ENCODE measurements at places on chromosomes 4 and X.

DNA sequence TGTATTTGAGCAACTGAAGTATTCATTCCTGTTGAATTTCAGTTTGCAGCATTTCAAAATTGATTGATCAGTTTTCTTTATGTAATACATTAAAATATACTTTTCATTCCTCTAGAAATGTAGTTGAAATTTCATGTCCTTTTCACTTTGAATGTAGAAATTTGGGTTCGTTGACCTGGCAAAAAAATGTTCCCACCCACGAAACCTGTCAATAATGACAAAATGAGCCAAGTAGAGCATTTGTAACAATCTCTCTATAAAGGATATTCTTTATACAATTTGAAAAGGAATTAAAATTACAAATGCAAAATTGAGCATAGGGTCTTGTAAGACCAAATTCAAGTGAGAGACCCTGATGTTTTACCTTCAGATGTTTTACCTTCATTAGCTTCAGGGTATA lies 283.9 kb downstream of the ANKRD50 start:
- no peak for DNase-seq

DNA sequence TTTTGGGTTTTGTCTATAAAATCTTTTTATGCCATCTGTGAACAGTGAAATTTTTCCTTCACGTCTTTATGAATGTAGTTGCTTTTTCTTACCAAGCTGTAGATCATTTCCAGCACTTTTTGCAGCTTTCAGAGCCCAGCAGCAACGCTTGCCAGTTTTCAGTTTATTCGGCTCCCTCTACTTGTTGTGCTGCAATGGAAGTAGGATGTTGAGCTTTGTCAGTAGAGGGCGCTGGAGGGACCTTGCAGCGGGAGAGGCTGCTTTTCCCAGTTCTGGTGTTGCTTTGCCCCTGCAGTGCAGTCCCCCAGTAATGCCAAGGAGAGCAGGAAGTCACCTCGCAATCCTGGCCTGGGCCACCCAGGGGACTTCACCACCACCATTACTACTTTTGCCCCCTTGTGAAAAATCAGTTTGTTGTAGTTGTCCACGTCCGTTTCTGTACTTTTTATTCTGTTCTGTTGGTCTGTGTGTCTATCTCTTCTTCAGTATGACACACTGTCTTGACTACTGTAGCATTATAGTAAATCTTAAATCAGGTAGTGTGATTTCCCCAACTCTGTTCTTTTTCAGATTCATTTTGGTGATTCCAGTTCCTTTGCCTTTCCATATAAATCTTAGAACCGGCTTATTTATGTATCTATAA lies 21.8 kb downstream of the CMC4 start:
- DNase-seq: peak; percentile 72

GRCh38 chrX:3599802-3600430 lies 113.5 kb downstream of the PRKX start:
- no peak for DNase-seq

DNA sequence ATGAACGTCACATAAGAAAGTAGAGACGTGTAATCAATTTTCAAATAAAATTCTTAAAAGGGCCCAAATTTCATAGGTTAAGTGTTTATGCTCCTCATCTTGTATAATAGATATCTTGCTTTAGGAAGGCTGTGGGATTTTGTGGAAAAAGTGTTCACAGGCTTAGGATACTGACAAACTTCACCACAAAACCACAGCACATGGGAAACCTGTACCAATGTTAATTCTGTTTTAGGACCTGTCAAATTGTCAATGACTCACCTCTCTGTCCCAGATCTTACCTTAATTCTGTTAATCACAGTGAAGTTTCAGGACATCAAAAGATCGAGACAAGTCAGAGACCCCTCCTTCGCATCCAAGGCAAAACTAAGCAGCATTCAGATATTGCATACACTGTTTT lies 24.2 kb downstream of the FGFBP1 start:
- DNase-seq: no peak

- DNase-seq: no peak
Measured at GRCh38 chrX:81662381-81662780, 460.5 kb downstream of the SH3BGRL start.

GRCh38 chrX:131081772-131082740 lies 23.9 kb downstream of the ARHGAP36 start:
- no peak for DNase-seq

GRCh38 chrX:21730026-21730425 lies 27.9 kb downstream of the SMPX start:
- no peak for DNase-seq

DNA sequence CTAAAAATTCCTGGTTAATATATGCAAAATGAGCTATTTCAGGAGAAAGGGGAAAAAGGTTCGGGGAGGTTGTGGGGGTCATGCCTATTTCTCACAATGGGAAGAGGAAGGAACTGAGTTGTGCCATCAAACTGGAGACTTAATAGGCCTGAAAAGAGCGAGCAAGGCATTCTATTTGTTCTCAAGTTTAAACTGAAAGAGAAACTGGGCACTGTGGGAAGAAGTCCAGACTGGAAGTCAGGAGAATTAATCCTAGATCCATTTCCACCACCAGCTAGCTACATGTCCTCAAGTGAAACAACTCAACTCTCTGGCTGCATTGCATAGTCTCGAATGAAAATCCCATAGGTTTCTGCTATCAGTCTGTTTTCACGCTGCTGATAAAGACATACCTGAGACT lies 50.6 kb downstream of the PPARGC1A start:
- DNase-seq: no peak

GRCh38 chr4:730511-730910 lies 24.9 kb downstream of the PCGF3 start:
- DNase-seq: no peak

- DNase-seq: no peak
Measured at GRCh38 chr4:166324321-166324720, 451.3 kb downstream of the TLL1 start.

GRCh38 chrX:40331762-40332161 lies 234.0 kb upstream of the BCOR start:
- no peak for DNase-seq

DNA sequence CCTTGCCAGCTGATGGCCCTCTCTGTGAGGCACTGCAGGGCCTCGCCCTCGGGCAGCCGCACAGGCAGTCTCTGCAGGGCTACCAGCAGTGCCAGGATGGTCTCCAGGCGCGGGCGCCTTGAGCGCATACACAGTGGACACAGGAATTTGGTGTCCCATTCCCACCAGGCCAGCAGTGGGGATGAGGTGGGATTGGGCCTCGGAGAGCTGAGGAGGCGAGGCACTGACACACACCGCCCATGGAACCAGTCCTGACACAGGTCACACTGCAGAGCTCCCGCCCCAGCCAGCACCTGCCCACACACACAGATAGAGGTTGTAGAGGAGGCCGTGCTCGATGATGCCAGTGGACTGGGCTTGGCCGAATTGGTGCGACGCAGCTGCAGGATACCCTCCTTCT lies 30.7 kb downstream of the KDM5C start:
- no peak for DNase-seq

- DNase-seq: no peak
Measured at GRCh38 chr4:30828264-30828926, 108.2 kb downstream of the PCDH7 start.

GRCh38 chr4:112029771-112030171 lies 115.5 kb upstream of the FAM241A start:
- DNase-seq: no peak

DNA sequence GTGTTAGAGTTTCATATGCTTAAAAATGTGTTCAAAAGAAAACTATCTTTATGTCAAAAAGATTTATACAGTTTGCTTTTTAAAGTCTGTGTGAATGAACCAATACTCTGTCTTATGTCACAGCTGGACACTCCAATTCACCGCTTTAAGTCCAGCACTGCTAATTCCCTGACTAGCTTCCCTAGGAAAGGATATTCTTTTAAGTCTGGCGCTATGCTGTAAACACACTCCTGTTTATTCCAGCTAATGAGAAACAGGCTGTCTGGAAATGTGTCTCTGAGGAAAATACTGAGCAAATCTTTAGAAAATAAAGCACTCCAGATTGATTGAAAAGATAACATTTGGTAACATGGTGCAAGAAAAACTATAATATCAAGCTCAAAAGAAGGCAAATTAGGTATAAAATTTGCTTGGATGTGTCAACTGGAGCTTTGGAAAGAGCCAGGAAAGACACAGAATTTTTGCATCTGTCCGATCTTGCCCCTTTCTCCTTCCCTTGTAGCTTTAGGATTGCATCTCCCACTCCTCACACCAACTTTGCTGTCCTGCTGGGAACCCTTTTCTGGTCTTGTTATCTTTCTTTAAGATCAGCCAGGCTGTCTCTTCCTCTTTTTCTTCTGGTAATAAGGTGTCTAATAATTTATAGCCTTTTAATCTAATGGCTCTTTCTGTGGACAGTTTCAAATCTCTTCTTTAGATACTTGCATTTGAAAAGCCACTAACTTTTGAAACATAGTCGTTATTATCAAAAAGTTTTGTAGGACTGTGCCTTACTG lies 40.9 kb upstream of the VEGFC start:
- DNase-seq: no peak

GRCh38 chr4:34108391-34108790 lies 2135.9 kb downstream of the ARAP2 start:
- DNase-seq: no peak

DNA sequence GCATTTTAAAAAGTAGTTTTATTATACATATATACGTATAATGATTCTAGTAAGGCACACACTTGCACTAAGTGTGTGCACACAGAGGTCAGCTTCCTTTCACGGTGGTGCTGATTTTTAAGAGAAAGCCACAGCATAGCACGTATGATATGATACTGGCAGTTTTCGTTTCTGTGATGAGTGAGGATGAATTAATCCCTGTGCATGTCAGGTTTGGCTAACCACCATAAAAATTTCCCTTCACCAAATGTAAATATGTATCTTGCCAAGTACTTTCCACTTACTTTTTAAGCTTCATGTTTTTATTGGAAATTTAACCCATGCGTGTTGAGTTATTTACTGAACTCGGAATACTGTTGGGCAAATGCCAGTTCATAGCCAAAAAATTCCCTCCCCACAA lies 84.6 kb downstream of the SYNPO2 start:
- no peak for DNase-seq

DNA sequence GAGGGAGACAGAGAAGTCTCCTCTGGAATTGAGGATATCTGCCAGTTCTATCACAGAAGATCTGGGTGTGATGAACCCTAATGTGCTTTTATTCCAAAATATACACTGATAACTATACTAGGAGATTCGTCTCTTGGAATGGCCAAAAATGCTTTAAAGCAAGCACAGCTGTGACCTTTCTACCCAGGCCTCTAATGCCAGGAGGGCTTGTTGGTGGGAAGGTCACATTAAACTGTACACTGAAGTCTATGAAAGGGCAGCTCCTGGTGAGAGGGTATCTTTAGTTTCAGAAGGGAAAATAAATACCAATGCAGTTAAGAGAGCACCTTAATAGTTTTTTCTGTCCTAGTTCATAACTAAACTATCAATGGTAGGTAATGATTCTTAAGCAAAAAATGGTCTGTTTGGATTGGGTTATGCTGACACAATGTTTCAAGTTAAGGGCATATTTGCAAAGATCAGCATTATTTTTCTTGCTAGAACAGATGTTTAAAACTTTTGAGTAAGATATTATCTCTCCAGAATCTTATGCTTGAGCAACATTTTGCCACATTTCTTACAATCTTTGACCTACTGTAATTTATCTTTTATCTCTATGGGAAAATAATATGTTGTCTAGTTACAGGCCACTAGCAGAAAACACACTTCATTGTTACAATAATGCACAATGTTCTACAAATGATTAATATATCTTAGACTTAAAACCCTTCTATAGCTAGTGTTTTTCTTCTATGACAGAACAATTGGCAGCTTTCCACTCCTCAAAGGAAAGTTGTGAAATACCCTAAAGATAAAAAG lies 59.6 kb downstream of the SEC24D start:
- DNase-seq: no peak

GRCh38 chr4:101018836-101019235 lies 328.5 kb downstream of the PPP3CA start:
- DNase-seq: no peak

- no peak for DNase-seq
Measured at GRCh38 chr4:185235843-185236503, 26.6 kb downstream of the SNX25 start.

DNA sequence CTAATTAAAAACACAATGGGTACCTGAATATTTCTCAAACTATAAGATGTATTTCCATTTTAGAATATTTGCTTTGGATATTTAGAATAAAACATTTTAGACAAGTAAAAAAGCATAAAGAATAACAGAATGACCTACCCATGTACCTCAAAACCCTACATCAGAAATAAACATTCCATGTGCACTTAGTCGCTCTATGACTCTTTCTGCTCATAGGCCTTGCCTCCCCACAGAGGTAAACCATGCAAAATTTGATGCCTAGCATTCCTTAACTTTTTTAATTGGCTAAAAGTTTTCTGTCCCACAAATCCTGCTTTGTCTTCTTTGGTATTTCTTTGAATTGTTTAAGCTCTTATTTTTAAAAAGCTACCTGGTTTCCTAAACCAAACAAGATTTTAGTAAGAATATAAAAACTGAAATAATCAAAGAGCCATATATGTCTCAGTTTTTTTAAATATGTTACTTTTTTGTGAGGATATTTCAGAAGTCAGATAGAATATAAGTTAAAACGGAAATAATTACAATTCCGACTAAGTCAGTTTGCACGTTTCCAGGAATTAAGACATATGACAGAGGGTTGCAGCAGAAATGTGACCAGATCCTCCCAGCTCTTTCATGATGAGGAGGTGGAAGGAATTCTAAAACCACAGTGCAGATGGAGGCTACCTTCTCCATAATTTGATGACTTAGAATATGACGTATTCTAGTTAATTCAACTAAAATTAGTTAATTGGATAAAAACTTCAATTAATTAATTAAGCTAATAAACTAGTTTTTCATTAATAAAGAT lies 102.5 kb downstream of the FIP1L1 start:
- no peak for DNase-seq

- no peak for DNase-seq
Measured at GRCh38 chr4:92634882-92635281, 331.1 kb downstream of the GRID2 start.

- no peak for DNase-seq
Measured at GRCh38 chr4:27894951-27895350, 1034.3 kb downstream of the STIM2 start.

DNA sequence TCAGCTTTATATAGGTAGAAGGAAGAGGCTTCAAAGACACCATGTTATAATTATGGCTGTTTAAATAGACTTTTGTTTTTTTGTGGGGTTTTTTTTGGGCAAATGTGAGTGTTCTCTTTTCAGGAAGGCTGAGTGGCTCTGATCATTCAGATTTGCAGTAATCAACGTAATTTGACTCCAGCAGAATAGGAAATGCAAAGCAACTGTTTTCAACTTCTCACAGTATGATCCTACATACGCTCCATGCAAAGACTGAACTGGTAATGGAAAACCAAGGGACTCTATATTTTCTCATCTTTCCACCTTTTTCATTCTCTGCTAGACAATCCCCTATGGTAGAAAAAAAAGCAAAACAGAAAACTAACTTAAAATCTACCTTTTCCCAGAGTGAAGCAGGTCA lies 10.8 kb downstream of the ADH1B start:
- DNase-seq: no peak

DNA sequence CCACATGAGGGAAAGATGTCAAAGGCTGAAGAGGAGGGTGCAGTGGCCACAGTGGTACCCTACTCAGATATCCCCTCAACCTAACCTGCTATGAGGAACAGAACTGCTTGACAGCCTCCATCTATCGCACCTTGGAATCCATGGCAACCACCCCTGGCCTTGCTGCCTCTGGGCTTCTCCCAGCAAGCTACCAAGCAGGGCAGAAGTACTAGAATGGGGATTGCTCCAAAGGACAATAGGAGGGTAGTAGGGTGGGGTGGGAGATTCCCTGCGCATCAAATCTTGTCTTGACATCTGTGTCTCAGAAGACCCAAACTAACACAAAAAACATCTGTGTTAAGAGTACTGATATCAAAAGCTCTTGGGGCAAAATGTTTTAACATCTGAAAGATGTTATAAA lies 118.2 kb downstream of the FBXW7 start:
- no peak for DNase-seq

All from activated naive CD4-positive, alpha-beta T cell treated with anti-CD3 and anti-CD28 coated beads for 36 hours (primary cell).